ENCODE measurements at places on chromosomes 16 and 17. TPM values are rescaled to one million over a fixed set of nuclear protein-coding genes. Genes with fewer than 3 reads are reported as not detected.

GGT6 gene
- total RNA-seq, result not detected

DNA sequence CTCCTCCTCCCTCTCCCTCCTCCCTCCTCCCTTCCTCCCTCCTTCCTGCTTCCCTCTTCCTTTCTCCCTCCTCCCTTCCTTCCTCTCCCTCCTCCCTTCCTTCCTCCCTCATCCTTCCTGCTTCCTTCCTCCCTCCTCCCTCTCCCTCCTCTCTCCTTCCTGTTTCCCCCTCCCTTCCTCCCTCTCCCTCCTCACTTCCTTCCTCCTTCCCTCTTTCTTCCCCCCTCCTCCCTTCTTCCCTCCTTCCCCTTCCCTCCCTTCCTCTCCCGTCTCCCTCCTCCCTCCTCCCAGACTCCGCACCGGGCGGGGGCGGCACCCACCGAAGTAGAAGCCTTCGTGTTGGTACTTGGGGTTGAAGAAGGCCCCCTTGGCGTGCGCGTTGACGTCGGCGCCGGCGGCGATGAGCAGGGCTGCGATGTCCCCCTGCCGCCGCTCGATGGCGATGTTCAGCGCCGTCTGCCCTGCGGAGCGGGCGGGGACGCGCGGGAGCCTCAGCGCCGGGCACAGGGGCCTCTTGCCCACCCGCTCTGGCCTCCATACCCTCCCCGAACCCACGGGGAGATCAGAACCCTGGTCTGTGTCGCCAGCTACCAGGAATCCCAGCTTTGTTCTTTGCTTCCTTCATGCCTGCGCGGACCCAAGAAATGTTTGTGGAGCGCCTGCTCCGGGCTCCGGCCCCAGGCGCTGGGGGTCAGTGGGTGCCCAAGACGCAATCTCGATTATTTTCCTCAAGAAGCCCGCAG, 22.2 kb downstream of the TRPV3 start:
- peak; percentile 21 for DNase-seq

LDHD gene
- total RNA-seq, result not detected

DNA sequence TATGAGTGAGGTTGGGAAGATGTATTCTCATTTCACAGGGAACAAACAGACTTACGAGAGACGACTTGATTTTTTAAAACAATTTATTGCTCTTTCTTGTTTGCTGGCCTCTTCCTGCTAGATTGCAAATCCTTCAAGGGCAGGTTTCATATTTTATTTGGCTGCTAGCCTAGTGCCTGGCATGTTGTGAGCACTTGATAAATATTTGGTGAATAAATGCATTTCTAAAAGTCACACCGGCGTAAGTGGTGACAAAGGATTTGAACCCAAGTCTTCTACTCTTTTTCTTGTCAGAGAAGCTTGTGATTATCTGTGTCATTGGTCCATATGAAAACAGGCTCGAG, 1.4 kb downstream of the WWP2 start:
- no peak for DNase-seq

DNA sequence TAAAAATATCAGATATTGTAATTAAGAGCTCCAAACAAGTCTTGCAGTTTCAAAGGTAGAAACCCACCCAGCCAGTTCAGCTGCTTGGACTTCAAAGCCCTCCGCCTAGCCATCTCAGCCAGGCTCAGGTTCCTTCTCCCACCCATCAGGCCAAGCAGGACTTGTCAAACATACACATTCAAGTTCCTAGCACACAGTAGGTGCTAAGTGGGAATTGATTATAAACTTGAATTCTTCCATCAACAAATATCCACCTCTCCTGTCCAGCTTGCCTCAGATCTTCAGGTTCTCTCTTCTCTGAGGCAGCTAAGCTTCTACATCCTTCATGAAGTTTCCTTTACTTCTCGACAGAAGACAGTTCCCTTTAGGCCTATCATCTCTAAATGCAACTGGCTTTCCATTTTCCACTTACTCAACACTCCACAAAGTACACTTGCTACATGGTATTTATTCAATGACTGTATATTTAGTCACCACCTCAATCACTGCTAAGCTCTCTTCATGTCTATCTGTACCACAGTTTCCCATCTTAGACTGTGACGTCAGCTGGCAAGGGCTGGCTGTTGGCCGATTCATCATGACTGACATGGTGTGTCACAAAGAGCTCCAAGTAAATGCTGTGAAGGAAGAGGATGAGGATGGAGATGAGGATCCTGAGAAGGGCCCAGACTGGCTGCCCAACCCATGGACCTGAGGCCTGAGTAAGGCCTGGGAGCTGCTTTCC, 13.3 kb upstream of the COG7 start:
- DNase-seq, result no peak

ARHGAP44 gene
- total RNA-seq, result 0.11 TPM

TMEM92 gene
- not detected for total RNA-seq

Measured in activated T-cell treated with anti-CD3 and anti-CD28 coated beads, Interleukin-2, amount 50 U/mL, for 4 hours (primary cell).